ENCODE measurements at places on chromosomes 13 and 19.

DNA sequence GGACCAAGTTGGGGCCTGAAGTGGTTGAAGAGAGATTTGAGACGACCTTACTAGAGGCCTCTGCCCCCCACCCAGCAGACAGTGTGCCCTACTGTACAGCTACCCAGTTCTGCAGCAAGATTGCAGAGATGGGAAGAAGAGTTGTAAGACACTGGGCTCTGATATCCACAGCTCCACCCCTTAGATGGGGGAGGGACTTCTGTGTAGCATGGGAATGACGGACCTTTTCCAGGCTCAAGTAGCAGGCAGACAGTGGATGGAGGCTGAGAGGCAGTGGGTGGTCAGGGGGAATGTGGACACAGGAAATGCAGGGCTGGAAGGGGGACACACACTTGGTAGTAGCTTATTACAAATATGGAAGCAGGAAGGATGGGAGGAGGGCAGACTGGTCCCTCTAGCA, 13.0 kb downstream of the LRFN3 start:
- no peak for DNase-seq

DNA sequence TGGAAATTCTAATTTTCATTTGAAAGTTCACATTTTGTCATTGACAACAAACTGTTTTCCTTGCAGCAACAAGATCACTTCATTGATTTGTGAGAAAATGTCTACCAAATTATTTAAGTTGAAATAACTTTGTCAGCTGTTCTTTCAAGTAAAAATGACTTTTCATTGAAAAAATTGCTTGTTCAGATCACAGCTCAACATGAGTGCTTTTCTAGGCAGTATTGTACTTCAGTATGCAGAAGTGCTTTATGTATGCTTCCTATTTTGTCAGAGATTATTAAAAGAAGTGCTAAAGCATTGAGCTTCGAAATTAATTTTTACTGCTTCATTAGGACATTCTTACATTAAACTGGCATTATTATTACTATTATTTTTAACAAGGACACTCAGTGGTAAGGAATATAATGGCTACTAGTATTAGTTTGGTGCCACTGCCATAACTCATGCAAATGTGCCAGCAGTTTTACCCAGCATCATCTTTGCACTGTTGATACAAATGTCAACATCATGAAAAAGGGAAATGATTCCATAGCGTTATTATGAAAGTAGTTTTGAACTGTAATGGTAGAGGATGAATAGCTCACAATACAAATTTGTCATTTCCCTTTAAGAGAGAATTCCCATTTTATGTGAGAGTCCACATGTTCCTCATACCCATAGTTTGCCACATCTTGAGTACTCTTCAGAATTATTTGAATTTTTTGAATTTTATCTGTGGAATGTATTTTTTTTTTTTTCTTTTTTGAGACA, 2.6 kb downstream of the BRCA2 start:
- no peak for DNase-seq

DNA sequence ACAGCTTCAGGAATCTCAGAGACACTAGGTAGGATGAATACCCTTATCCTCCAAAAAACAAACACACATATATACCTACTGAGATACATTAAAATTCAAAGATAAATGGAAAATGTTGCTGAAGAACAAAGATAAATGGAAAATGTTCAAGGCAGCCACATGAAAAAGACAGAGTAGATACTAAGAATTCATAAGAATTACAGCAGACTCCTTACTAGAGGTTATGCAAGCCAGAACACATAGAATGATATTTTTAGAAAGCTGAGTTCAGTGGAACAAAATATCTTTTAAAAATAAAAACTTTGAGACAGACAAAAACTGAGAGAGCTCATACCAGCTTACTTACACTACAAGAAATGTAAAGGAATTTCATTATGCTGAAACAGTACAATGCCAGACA, 35.6 kb downstream of the UCHL3 start:
- no peak for DNase-seq

DNA sequence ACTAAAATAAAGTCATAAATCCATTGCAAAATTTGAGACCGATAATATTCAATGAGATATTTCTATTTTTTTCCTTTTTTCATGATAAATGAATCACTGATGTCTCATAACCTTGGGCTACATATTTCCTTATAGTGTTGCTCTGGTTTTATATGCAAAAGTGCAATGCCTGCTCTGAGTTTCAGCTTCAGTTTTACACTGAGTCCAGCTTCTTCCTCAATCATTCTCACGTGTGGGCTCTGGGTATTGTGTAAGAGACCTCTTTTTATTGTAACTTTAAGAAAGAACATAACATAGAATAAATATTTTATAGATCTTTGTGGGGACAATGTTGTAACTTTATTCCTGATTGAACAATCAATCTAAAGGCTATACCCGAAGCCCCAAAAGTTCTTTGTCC, 280.2 kb upstream of the EDNRB start:
- DNase-seq = no peak

DNA sequence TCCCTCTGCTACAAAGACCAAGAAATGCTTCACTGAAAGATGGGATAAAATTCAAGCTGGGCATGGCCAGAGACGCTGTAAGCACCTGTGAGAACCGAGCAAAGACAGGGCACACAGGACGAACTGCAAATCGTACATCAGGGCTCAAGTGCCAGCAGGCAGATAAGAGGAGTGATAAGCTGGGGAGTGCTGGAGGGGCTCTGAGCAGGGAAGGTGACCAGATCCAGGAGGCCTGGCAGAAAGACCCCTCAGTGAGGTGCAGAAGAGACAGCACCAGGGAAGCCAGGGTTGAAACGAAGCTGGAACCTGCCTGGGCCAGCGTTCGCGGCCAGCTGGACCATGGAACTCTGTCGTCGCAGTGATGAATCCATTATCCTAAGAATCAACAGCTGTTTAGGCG, 10.2 kb downstream of the RAB20 start:
- no peak for DNase-seq

- peak; percentile 61 for DNase-seq
Observed at GRCh38 chr13:23899555-23899954, 2.3 kb upstream of the C1QTNF9B start.

- peak; percentile 61 for DNase-seq
Observed at GRCh38 chr19:47704024-47704423, 9.2 kb upstream of the EHD2 start.

DNA sequence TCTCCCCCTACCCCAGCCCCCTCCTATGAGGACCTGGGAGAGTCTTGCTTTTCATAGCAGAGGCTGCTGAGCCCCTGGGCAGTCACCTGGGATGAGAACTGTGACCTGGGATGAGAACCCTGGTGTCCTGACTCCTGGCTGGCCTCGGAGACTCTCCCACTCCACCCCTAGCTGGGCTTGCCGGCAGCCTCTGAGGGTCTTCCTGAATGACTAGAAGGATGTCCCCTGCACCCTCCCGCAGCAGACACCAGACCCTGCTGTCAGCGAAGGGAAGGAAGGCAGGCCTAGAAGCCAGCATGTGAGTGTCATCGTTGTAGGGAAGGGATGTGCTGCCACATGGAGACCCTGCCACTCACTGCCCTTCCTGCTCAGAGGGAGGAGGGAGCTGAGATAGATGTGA, 203.4 kb upstream of the ZNF536 start:
- DNase-seq = no peak

DNA sequence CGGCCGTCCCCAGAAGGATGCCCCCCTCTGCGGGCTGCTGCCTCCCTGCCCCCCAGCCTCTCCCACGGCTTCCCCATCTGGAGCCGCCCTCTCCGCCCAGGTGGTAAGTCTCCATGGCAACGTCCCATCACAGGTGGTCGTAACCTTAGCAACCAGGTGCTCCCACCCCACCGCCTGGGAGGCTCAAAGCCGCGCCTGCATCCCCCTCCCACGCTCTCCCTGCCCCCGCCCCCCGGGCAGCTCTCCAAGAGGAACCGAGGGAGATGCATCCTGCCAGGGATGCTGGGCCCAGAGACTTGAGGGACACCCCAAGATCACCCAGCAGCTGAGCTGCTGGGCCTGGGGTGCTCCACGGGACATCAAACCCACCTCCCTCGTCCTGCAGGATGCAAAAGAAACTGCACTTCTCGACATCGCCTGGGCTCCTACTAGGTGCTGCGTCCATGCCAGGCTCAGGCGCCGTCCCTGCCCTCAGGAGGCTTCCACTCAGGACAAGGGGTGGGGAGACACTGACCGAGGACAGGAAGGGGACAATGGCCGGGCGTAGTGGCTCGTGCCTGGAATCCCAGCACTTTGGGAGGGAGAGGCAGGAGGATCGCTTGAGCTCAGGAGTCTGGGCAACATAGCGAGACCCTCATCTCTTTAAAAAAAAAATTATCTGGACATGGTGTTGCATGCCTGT, 5.0 kb upstream of the LINGO3 start:
- DNase-seq = no peak

GRCh38 chr13:27678306-27679040, 56.8 kb downstream of the POLR1D start:
- no peak for DNase-seq

DNA sequence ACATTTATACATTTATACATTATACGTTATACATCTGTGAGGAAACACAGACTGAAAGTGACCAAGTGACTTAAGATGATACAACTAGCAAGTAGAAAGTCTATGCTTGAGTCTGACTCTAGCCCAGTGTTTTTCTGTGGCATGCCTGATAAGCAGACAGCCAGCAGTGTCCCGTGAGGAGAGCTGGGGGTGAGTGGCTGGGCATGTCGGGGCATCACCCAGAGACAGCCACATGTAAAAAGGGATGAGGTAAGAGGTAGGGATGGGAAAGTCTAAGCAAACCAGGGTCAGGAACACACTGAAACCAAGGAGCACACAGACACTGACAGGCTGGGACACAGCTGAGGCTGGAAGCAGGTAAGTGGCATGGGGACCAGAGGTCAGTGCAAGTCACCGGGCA, 333.2 kb downstream of the FOXO1 start:
- DNase-seq = no peak

DNA sequence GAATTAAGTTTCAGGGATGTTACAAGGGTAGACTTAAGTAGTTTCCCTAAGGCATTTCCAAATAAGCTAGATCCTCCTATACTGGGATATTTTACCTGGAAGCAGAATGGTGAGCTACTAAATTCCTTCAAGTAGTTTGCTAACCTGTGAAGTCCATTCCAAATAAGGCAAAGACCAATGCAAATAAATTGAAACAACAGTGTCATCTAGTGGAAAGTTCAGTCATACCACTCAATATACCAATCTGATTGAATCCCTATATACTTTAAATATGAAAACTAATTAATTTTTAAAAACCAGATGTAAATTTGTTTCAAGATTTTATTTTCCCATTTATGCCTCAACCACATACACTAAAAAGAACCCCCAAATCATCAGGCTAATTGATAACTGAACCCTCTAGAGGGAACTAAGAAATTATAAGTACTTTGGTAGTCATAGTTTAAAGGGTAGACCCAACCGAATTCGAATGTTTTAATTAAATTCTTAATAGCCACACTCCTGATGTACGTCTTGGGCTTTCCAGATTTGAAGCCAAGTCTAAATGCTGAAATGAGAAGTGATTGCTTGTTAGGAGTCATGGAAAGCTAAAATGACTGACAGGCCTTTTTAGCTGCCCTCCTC, 223.7 kb downstream of the TBC1D4 start:
- peak; percentile 77 for DNase-seq

DNA sequence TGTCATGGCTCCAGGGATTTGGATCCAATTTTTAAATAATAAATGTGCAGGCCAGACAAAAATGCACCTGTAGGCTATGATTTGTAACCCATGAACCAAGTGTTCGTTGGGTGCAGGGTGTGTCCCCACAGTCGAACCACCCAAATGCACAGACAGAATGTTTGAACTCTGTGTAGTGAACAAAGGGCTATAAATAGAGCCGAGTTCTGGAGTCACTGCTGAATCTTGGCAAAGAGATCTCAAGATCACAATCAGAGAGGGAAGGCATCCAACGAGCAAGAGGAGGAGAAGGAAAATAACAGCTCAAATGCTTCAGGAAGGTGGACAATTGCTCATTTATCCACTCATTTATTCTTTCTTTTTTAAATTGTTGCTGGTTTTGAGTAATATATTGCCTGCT, 547.9 kb downstream of the FGF9 start:
- DNase-seq = no peak

GRCh38 chr13:23956106-23956505, 58.8 kb upstream of the C1QTNF9B start:
- DNase-seq = peak; percentile 41

DNA sequence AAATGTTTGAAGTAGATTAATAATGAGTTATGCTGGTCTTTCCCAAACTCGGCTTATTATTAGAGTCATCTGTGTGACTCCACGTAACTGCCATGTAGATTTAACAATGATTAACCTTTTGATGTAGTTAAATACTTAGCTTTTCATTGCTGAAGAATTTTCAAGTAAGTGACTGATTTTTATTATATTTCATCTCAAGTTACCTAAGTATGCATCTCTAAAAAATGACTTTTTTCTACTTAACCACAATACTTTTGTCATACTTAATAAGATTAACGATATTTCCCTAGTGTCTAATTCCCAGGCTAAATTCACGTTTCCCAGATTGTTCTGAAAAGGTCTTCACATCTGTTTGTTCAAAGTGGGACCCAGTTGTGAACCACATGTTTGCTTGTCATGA, 17.8 kb downstream of the BIVM start:
- DNase-seq = no peak

DNA sequence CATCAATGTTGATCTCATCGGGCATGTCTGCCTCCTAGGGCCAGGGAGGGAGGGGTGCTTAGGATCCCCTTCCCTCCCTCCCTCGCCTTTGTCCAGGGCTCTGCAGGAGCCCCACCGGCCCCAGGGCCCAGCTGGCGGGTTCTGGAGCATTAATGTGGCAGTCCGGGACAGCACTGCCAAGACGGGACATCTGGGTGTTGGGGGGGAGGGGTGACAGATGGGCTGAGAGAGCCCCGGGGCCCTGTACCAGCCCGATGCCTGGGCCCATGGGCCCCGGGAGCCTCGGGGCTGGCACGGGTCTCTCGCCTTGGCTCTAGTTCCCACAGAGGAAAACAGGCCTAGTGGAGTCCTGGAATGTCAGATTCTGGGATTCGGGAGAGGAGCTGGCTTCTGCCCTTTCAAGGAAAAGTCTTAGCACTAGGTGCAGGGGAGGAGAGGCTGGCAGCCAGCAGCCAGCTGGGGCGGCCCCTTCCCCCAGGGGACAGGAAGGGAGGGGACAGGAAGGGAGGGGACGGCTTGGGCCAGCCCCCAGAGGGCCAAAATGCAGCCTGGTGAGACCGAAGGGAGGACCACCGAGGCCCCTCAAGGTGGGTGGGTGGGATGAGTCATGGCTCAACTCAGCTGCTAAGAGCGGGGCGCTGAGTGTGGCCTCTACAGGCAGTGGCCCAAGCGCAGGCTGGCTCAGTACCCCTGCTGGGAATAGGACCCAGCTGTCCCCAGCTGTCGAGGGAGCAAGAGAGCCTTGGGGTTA, 3.1 kb downstream of the PPP1R14A start:
- peak; percentile 33 for DNase-seq

DNA sequence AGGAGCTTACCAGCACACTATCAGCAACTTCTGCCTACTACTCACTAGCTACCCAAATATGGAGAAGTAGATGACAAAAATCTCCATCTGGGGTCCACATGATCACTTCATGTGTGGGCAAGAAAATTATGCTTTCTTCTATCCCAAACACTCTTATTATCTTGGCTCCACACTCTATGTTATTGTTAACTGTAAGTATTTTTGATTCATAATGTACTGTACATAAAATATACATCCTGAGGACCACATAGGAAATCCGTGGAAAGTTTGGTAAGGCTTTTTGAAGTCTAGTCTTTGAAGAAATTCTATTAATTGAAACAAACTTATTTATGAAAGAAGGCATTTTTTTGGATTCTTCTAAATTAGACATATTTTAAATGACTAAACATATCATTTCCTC, 378.8 kb downstream of the DACH1 start:
- DNase-seq = no peak

GRCh38 chr19:47322058-47322457, 9.9 kb upstream of the C5AR2 start:
- no peak for DNase-seq

All from fibroblast of pulmonary artery (primary cell).